Fibroblast of skin of left quadriceps (primary cell): ENCODE measurements at places on chromosomes 11 and 22.

GRCh38 chr11:28442131-28442530 is 333.9 kb downstream of the METTL15 start:
- DNase-seq, result no peak

GRCh38 chr11:103958475-103959215 is 77.8 kb upstream of the DDI1 start:
- no peak for DNase-seq

- DNase-seq, result no peak
Observed at GRCh38 chr22:40046126-40046525, 51.4 kb downstream of the FAM83F start.

DNA sequence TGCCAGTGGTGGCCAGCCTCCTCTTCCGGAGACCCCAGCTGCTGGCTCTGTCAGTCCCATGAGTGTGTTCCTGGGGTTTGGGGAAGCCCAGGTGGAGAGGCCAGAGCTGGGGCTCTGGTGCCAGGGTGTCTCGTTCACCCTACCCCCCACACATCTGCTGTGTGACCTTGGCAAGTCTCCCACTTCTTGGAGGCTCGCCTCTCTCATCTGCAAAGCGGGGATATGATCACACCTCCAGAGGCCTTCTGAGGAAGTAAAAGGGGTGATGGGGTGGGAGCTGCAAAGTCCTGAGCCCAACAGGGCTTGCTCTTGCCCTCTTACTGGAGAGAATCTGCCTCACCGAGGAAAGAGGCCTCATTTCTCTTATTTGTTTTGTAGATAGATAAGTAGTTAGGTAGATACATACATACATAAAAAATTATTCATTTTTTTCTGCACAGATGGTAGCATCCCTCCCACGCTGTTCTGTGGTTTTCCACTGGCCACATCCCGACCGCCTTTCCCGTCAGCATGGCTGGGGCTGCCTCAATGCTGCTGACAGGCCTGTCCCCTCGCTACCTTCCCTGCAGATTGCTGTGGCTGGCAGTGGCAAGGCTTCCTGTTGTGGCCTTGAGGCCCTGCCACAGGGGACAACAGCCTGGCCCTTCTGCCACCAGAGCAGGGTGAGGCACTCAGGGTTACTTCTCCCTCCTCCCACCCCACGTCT is 23.9 kb downstream of the MYO7A start:
- no peak for DNase-seq

DNA sequence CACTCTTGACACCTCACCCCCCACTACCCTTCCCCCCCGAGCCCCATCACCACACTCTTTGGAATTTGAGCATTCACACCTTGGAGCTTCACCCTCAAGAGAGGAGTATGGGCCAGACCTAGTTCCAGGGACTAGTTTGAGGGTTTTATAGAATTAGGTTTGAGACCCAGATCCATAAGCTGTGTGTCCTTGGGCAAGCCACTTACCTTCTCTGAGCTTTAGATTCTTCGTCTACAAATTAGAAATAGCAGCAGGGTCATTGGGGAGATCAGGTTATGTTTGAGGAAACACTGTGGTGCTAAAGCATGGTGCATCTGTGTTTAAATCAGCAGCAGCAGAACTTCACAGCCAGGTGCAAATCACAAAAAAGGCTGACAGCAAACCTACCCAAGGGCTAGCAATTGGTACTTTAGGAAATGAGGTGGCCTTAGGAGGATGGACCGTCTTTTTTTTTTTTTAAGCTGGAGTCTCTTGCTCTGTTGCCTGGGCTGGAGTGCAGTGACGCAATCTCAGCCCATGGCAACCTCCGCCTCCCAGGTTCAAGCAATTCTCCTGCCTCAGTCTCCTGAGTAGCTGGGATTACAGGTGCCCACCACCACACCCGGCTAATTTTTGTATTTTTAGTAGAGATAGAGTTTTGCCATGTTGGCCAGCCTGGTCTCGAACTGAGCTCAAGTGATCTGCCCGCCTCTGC is 114.8 kb downstream of the MICAL2 start:
- no peak for DNase-seq
